CD14-positive monocyte (primary cell): ENCODE measurements at places on chromosomes 1 and 21. TPM values are rescaled to one million over a fixed set of nuclear protein-coding genes. Genes with fewer than 3 reads are reported as not detected.

DNA sequence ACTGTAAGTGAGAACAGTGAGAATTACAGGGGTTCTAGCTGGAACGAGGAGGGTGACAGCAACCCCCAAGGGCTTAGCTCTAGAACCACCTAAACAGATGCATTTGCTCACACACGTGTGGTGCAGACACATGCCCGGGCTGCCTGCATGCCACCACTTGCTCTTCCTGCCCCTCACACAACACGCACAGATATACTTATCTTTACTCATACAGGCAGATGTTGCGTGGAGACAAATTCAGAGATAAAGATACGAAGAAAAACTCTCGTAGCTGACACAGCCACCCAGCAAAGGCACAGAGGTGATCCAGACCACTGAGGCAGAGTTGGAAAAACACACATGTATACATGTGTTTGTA is 13.5 kb downstream of the VANGL1 start:
- DNase-seq = no peak

GRCh38 chr21:46482225-46482845 is 23.6 kb downstream of the DIP2A start:
- no peak for DNase-seq

SLC16A4 gene
- polyA plus RNA-seq = 0.13 and 0.15 TPM in 2 replicates

DNA sequence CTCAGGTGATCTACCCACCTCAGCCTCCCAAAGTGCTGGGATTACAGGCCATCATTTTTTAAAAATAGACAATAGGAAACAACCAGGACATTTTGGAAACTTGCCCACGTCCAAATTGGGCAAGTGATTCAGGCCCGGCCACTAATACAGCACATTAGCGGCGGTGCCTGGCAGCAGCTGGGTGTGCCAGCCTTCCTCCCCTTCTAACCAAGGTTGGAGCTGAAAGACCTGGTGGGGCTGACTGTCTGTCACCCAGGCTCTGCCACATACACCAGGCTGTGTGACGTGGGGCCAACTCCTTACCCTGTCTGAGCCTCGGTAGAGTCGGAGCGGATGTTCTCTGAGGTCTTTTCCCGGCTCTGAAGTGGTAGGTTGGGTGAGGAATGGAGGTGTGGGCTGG is 29.6 kb upstream of the TMEM51 start:
- DNase-seq = no peak

GRCh38 chr1:153685544-153686340 is 7.3 kb downstream of the NPR1 start:
- DNase-seq = no peak

NOTCH2 gene
- polyA plus RNA-seq = 59.0 and 108 TPM in 2 replicates

GRCh38 chr21:38178653-38179470 is 77.9 kb upstream of the KCNJ15 start:
- no peak for DNase-seq

DNA sequence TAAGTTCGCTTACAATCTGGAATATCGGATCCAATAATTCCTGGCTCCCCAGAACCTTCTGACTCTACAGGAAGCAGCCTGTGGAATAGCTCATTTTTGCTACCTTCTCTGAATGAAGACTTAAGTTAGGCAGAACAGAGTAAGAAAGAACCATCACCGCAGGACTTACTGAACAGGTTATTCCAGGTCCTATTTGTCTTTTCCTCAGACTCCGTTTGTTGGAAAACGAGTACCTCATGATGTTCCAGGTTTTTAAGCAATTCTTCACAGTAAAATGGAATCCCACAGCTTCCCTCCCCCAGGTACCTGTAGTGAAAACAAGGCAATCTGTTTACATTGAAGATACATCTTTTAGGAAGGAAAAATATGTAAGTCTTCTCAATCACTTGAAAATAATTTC is 59.8 kb downstream of the ADCY10 start:
- DNase-seq = no peak

DNA sequence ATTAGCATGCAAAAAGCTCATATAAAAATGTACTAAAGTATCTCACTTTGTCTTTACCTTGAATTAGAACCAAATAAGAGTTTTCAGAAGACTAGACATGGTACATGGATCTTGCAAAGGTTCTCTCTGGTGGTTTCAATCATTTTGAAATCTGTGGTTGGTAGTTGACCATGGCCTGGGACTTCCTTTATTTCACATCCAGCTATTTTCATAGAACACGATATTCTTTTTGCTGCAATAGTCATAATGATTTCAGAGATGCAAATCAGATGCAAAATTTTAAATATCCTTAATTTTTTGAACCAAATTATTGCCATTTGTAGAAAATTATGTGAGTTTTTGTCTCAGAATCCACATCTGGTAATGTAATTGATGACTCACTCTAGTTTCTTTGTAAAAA is 375.1 kb upstream of the ZP4 start:
- DNase-seq = no peak

RCAN3 gene
- polyA plus RNA-seq = 4.2 and 8.8 TPM in 2 replicates

DNA sequence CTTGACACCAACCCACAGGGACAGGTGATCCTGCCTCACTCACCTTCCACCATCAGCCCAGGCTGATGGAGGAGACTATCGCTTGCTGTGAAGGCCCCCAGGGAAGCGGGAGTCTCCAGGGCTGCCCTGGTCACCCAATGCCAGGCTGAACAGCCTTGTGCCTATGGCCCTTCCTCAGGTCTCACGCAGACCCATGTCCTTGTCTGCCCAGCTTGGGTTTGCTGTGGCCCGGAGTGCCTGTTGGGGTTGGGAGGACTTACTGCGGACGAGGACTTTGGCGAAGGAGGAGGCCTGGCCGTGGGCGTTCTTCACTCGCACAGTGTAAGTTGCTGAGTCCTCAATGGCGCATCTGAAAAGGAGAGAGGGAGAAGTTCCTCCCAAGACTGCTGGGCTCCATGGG is 14.3 kb downstream of the MYOM3 start:
- DNase-seq = no peak

TIAM1 gene
- polyA plus RNA-seq = 17.7 TPM

GRCh38 chr1:199616947-199617346 is 410.6 kb upstream of the NR5A2 start:
- DNase-seq = no peak

CD247 gene
- 1.8 TPM for polyA plus RNA-seq

FOXD3 gene
- not detected for polyA plus RNA-seq

DNA sequence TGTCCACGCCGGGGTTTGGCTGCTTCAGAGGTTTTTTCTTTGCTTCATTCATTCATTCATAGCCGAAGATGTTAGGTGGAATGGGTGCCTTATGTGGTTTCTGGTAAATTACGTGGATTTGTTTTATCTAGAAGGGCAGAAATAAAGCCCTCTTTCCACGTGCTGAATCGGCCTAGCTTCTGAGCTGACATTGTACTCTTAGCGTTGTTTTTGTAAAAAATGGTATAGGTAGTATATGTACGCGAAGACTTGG is 1.5 kb downstream of the GALNT2 start:
- no peak for DNase-seq

DNA sequence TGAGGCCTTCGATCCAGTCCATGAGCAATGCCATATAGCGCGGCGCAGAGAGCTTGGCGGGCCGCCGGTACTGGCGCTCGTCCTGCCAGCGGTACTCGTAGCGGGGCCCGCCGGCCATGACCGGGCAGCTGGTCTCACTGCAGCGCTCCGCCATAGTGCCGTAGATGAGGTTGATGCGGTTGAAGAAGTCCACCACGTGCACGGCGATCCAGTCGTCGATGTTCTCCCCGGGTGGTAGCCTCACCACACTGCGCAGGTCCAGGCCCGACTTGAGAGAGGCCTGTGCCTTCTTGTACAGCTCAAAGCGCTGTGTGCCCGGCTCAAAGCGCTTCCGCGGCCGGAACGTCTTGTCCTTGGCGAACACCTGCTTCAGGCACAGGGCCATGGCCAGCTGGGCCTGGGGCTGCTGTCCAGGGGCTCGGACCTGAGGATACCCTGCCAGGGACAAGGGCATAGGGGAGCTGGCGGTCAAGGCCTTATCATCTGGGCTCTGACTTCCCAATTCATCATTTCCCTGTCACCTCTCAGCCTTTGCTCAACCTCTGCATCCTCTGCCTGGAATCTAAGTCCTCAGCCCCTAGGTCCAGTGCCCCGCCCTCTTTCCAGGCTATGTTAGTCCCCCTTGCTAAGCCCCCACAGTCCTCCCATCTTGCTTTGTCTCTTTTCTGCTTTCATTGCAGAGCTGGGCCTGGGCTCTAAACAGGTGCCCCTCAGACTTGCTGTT is 3.5 kb downstream of the MOB3C start:
- no peak for DNase-seq

DNA sequence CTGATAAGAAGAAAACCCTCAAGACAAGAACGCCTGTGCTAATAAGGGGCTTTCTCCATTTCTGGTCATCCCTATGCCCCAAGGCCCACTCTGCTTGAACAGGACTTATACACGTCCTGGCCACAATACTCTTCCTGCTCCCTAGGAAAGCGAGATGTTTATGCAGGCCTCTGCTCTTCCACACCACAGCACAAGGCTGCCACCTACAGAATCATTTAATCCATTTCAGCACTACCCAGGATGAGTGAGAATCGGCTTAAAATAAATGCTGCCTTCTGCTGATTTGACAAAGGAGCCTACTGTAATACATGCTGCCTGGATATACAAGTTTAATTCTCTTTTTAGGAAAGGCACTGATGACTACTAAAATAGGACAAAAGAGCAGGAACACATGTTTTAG is 29.4 kb downstream of the FRRS1 start:
- DNase-seq = no peak

GRCh38 chr21:45639206-45640000 is 4.1 kb upstream of the PCBP3 start:
- no peak for DNase-seq

- no peak for DNase-seq
These were observed 5.9 kb upstream of the PTPRF start for GRCh38 chr1:43524804-43525203.

DNA sequence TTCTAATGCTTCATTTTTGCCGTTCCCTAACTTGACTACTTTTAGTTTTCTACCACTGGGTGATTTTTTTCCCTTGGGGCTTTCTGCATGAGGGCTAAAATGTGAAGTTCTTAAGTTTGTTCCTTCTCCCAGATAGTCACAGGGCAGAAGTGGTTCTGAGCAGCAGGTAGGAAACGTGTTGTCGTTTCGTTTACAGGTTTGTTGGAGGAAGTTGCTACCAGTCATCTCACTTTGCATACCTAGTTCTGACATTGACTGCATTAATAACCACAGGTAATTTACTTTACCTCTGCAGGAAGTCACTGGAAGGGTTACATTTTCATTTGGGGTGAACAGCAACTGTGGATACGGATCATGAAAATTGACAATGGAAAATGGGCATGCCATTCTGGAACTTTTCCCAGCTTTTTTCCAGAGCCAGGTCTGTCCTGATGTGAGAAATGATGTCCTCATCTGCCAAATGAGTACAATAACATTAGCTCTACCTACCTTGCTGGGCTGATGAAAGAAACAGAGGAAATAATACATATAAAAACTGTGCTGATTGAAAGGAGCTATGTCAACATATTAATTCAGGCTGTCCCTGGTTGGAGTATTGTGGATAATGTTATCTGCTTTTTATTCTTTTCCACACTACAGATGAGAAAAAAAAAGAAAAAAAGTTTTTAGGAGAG is 94.2 kb downstream of the DISC1 start:
- DNase-seq = no peak

DNA sequence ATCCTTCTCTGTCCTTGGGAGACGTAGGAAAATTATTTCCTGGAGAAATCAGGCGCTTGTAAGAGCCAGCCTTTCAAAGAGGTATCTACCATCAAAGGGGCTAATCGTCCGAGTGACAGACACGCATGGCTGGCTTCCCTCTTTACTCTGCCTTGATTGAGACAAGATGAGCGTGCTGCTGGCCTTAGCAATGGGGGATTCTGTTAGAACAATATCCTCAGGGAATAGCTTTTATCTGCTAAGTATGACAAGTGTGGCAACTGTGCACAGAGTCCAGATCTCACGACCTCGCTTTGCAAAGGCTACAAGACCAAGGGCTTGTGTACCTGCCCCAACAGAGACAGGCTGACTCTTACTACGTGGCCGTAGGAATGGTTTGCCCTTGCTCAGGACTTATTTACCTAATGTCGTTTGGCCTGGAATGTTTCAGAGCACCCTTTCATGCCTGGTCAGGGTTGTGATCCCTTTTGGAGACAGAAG is 417.1 kb downstream of the KIF26B start:
- DNase-seq = no peak

DNA sequence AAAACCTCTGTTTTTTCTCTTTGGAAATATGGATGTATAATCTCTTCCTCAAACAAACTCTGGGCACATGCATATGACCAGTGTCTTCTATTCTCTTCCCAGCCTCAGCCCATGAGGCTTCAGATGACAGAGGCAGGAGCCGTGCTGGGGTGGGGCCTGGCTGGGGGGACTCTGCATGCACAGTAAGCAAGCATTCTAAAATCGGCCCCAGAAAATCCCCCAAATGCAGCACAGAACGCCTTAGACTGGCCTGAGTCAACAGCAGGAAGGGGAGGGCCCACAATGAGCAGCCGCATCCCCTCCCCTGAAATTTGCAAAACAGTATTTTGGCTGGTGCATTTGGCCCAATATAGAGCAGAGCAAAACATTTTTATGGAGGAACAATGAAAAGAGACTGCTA is 47.8 kb downstream of the ITPKB start:
- no peak for DNase-seq

DNA sequence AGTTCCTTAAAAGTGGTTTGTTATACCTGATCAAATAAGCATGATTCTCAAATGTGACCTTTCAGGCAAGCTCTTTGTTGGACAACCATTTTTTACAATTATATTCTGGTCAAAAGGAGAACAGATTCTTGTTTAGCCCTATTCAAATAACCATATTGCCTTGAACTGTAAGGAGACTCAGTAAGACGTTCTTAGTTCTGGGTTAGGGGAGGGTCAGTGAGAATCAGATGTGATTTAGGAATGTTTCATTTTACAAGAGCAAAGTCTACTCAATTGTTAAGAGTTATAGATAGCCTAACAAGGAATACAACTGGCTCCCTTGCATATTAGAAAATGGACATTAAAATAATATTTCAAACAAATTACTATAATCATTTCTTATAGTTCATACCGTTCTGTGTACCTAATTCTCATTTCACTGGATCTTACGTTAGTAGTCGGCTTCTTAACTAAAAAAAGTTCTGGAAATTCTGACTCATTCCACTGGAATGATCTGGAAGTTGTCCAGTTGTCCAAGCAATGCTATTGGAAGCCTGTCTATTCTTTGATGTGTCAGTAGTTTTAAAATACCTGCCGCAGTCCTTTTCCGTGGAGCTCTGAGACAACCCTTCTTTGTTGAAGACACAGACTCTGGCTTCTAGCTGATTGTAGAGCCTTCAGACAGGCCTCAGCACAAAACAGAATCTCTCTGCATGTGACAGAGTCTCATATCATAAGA is 88.8 kb downstream of the MAST2 start:
- no peak for DNase-seq

DNA sequence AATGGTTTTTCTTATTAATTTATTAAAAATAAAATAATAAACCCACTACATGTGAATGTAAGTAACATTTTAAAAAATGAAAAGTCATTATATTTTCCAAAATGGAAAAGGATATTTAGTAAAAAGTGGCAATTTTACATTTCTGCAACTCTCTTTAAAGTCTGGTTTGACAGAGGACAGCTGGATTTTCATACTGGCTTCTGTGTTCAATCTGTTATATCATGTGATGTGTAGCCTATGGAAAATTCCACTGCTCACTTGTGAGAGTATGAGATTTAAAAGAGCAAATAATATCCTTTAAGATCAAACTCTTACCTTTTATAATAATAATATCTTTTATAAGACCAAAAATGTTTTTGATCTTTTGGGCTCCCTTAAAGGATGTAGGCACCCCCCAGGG is 33.7 kb downstream of the PCP4 start:
- DNase-seq = no peak

GRCh38 chr21:32348604-32349332 is 44.0 kb downstream of the URB1 start:
- no peak for DNase-seq

GRCh38 chr1:223144431-223144830 is 1.4 kb upstream of the TLR5 start:
- DNase-seq = no peak

MX1 gene
- polyA plus RNA-seq = 73.3 TPM

- no peak for DNase-seq
These were observed 52.8 kb downstream of the ELK4 start for GRCh38 chr1:205578780-205579571.
